ENCODE measurements at places on chromosomes 11 and 22.

DNA sequence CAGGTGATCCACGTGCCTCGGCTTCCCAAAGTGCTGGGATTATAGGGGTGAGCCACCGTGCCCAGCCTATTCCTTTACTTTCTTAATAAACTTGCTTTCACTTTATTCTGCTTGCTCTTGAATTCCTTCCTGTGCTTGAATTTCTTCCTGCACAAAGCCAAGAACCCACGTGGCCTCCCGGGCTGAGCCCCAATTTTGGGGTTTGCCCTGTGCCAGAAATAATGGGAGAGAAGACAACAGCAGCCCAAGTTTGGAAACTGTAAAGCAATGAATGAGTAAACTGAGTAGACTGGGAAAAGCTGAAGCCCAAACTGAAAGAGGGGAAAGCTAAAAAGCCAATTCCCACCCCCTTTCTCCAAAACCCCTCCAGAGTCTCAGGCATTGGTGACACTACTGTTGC is 136.4 kb downstream of the NECTIN1 start:
- no peak for DNase-seq

DNA sequence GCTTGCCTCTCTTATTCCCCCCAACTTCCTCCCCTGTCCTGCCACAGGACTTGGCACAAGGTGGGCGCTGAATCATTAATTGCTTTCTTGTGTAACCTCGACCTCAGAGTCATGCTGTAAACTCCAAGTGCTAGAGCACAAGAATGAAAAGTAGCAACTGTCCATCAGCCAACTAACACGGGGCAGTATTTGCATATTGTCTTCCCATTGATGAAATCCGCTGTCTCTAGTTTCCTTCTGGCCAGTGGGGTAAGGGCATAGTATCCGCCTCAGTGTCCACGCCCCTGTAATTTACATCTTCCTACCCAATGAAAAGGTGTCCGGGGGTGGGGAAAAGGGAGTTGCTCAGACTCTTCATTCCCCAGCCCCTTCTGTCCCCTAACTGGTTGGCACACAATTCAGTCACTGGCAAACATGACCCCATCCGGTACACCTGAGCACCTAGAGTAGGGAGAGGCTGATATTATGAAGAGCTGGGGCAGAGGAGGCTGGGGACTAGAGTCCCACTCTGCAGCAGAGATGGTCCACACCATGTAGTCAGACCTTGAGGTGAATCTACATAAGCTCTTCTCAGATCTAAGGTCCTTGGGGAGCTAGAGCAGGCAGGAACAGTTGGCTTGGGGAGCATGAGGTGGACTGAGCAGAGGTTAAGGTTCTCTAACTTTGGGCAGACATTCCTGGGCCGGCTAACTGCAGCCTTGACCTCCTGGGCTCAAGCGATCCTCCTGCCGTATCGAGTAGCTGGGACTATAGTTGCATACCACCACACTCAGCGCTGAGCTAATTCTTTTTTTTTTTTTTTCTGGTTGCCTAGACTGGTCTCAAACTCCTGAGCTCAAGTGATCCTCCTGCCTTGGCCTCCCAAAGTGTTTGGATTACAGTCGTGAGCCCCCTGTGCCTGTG is 6.8 kb upstream of the GGA1 start:
- DNase-seq: no peak

- peak; percentile 77 for DNase-seq
These were observed at the start of gene IGSF9B for GRCh38 chr11:133956650-133957633. Gene IGSF9B, minus strand, starts transcription at chr11:133956968. Its CDS starts 214 bp downstream, at chr11:133956754.

DNA sequence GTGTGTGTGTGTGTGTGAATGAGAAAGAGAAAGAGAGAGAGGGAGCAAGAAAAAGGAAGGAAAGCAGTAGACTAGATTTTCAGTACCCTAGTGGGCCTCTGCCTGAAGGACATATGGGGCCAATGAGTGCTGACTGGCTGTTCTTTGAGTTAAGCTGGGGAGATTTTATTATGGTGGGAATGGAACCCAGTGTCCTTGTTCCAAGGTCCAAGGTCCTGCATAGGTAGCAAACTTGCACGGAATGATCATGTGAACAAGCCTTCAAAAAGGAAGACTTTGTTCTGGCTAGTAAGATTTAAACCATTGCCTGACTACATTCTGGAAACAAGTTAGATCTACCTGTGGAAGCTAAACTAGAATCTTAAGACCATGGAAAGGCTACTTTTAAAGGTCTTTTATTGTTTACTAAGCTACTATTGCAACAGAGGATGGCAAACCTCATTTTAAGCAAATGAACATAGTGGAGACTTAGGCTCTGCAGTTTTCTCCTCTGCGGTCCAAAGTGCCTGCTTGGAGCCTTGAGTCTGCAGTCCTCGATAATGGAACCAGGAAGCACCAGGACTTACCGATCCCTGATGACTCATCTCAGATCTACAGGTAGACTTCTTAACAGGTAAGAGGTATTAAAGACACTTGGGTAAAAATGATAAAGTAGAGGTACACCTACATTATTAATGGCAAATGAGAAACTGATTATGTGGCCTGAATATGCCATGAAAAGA is 10.2 kb upstream of the GRAMD1B start:
- DNase-seq: no peak

- DNase-seq: no peak
These were observed 113.7 kb downstream of the PTPRJ start for GRCh38 chr11:48093795-48094642.

- no peak for DNase-seq
These were observed 3.9 kb upstream of the RANBP1 start for GRCh38 chr22:20111689-20112622.

- no peak for DNase-seq
These were observed 167.9 kb upstream of the B3GAT1 start for GRCh38 chr11:134579724-134580609.

DNA sequence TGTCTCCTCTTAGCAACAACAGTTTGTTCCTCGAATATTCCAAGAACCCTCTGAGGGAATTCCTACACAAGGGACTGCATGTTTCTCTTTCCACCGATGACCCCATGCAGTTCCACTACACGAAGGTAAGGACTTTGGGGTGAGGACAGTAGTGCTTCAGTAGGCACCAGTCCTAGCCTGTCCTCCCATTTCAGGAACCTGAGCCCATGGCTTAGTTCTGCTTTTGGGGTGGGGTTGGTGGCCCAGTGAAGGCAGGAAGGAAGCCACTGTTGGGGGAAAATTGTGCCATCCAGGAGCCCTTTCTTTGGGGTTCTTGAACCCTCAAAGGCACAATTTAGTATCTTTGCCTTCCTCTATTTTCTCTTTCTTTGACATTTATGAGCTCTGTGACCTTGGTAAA is 38.2 kb downstream of the RNF141 start:
- DNase-seq: no peak

GRCh38 chr11:88174709-88175568 is at the start of gene RAB38:
Gene RAB38, minus strand, starts transcription at chr11:88175443. Its CDS starts 59 bp downstream, at chr11:88175384.
- no peak for DNase-seq

DNA sequence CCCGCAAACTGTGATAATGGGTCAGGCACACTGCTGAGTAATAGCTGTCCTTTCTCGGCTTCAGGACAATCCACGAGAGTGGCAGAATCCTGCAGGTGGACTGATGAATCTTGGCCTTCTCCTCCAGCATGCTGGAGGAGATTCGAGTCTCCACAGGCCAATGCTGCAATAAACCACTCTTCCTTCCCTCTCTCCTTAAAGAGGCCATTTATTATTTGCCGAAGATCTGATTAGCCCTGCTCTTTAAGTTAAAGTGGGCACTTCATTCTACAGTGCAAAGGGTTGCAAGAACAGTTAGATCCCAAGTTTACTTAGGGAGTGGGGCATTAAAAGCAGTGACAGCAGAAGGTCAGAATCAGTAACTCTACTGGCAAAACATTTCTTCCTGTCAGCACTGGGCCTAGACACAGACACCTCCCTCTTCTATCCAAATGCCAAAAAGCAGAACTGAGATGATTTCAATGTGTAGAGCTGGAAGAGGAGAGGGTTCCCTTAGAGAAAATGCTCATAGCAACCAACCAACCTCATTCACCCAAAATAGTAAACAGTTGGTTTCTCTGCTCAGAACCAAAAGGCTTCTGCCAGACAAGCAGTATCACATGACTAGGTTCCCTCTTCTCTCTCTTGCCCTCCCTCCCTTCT is 121.7 kb downstream of the SGSM3 start:
- DNase-seq: no peak

GRCh38 chr11:2521081-2521732 is 76.4 kb downstream of the KCNQ1 start:
- no peak for DNase-seq

DNA sequence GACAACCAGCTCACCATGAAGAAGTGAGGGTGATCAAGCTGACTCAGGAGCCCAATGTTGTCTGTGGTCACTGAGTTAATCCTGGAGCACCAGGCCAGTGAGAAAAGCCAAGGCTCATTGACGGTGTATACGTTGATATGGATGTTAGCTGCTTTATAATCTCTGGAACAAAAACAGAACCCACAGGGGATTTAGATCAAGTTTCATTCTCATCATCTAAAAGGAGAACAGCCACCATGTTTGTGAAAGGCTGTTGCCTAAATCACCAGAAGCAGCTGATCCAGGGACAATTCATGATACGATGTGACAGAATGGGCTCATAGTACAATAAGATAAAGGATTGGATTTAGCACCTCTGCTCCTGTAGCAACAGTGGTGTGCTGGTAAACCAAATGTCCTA is 68.5 kb downstream of the GDPD4 start:
- no peak for DNase-seq

DNA sequence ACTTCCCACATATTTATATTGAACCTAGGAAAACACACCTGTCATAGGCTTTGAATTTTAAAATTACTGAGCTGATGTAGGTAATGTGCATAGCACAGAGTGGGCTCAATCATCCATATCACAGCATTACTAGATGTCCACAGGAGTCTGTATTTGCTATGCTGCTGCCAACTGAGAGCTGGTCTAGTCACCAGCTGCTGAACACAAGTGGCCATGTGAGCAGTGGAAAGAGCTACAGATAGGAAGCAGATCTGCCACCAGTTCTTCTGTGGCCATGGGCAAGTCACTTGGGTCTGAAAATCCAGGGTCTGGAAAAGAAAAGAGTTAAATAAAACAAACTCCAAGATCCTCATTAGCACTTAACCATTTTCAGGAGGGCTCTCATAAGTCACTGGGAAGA is 91.8 kb downstream of the APIP start:
- DNase-seq: no peak
